ENCODE measurements at places on chromosomes 11 and 22.
A peak's percentile ranks its signal among the peaks of the same experiment; 100 is the strongest.

- no peak for DNase-seq
Observed at GRCh38 chr22:23243006-23243573, 62.8 kb downstream of the BCR start.

GRCh38 chr11:80720295-80720694, 1279.5 kb upstream of the TENM4 start:
- no peak for DNase-seq

- DNase-seq = peak; percentile 0
Observed at GRCh38 chr11:69131644-69132300, 24.0 kb upstream of the SMIM38 start.

DNA sequence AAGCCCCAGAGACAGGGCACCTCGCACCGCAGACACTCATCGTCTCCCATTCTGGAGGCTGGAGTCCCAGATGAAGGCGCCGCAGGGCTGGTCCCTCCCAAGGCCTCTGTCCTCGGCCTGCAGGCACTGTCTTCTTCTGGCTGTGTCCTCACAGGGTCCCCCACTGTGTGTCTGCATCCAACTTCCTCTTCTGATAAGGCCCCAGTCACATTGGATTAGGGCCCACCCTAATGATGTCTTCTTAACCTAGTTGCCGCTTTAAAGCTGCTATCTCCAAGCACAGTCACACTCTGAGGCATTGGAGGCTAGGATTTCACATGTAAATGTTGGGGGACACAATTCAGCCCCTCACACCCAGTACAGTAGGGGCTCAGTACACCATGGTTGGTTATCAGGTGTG, 48.9 kb downstream of the DHCR7 start:
- DNase-seq = no peak

- no peak for DNase-seq
Observed at GRCh38 chr22:32489377-32489776, 14.8 kb downstream of the FBXO7 start.

DNA sequence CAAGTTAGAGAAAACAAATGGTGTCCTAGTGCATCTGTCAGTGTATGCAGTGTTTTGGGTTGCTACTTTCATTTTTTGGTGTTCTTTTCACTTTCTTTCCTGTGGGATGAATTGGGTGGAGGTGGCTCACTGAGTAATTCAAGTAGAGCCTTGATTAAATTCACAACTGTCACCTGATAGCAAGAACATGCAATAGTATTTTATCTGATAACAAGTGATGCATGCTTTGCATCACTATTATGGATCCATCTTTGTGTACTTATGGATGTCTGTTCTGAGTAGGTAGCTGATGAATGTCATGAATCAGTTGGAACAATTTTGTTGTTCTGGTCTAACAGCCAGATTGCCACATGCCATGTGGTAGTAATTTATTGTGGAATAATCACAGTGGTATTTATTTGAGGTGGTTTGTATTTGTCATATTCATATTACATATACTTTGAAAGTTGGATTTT, 87.5 kb downstream of the DDX10 start:
- DNase-seq = no peak

GRCh38 chr22:48959496-48959895, 868.2 kb downstream of the BRD1 start:
- no peak for DNase-seq

- no peak for DNase-seq
Observed at GRCh38 chr11:123046473-123047259, 15.3 kb downstream of the HSPA8 start.

GRCh38 chr11:46359953-46360352, 12.7 kb downstream of the DGKZ start:
- no peak for DNase-seq

GRCh38 chr22:25782831-25783230, 40.8 kb downstream of the MYO18B start:
- no peak for DNase-seq

DNA sequence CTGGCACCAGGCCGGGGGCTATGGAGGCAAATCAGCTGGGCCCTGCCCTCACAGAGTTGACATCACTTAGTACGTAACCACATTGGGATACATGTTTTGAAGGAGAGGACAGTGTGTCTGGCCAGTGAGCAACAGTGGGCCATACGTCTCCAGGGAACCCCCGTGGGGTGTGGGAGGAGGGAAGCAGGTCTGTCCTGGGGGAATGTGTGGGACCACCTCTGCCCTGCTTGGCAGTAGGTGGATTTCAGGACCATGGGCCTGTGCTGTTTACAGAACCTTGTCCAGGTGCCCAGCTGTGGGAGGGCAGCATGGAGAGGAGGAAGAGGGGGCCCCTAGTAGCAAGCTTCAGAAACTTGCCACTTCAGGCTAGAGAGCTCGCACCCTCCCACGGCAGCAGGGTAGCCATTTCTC, 21.0 kb downstream of the P2RY2 start:
- DNase-seq = no peak

GRCh38 chr11:102760344-102761035, 19.9 kb downstream of the MMP10 start:
- DNase-seq = no peak

DNA sequence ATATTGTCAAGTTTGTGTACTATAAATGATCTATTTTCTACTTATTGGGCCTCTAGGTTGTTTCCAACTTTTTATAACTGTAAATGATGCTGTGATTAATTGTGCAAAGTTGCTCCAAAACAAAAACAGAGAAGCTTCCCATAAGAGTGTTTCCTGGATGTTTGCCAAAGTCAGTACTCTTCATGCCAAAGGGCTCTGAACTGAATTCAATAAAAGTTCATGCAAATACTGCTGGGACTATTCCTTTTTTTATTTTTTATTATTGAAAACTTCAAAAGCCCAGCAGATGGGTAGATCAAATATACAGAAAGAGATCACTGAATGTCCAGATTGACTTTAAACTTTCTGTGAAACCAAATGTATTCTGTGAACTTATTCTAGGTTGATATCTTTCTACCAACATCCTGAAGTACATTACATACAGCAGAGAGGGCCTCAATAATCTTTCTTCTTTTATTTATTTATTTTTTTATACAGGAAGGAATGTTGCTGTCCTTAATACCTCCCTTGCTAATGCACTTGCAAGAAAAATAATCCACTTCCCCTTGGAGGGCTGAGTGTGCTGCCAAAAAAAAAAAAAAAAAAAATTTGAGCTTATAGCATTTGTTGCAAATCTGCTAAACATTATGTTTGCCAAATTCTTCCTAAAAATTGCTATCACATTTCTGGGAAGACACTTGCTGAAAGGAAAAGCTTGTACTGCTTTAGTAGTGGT, 53.0 kb downstream of the CTSC start:
- no peak for DNase-seq

- DNase-seq = no peak
Observed at GRCh38 chr11:67695606-67696005, 21.2 kb upstream of the ALDH3B2 start.

DNA sequence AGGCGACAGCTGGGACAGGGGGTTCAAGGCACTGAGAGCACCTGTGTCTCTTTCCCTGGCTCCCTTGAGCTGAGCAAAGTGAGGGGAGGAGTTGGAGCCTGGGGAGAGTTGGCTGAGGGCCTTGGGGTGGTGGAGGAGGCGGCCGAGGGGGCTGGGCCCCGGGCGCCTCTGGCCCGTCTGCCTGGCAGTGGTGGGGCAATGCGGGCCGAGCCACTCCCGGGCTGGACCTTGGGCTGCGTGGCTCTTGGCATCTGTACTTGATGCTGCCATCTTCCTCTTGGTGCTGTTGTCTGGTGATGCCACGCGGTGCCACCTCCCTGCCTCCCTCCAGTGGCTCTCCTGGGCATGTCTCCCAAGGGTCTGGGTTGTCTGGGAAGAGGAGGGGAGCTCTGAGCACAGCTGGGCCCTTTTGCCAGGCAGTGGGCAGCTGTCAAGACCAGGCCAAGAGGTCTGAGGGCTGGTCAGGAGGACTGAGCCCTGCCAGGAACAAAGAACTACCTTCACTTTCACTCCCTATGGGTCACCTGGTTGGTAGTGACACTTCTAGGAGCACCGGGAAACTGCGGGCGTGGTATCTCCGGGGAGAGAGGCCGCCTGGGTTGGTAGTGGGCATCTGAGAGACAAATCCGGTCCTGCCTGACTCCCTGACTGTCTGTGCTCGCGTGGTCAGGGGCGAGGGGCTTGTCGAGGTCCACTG, 1.3 kb downstream of the GRIK4 start:
- DNase-seq = no peak

DNA sequence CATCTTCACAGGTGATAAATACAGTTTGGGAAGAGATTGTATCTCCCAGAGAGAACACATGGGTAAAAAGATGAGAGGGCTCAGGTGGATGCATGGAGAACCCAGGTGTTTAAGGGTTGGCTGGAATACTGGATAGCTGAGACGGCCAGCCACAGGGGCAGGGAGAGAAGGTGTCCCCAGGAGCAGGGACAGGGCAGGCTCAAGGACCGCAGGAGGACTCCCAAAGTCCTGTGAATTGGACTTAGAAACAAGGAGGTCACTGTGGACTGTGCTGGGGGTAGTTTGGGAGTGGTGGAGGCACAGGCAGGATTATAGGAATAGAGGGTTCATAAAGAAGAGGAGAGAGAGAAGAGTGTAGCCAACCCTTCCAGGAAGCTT, 103.8 kb upstream of the PARVA start:
- DNase-seq = no peak

- no peak for DNase-seq
Observed at GRCh38 chr11:124861670-124862069, 3.6 kb upstream of the ROBO3 start.

GRCh38 chr22:19457828-19458428, 10.4 kb upstream of the C22orf39 start:
- DNase-seq = no peak

GRCh38 chr11:66981976-66982578, 7.0 kb downstream of the C11orf86 start:
- peak; percentile 64 for DNase-seq
